Transverse colon (tissue), 4 donors: ENCODE measurements at places on chromosomes 11 and 22. TPM values are rescaled to one million over a fixed set of nuclear protein-coding genes. Genes with fewer than 3 reads are reported as not detected.

- peaks cover 5% of the 10 kb centered on the region for H3K27me3 ChIP-seq
- H3K27ac ChIP-seq: no peak overlapping the region
- DNase-seq: no peak
- H3K4me1 ChIP-seq: no peaks in the 10 kb centered on the region
- H3K4me3 ChIP-seq: no peak overlapping the region
Observed at GRCh38 chr22:22070371-22070824, 87.8 kb upstream of the TOP3B start.

GRCh38 chr22:39349967-39350726, at the start of gene SYNGR1:
TSS of gene SYNGR1 (plus strand) at chr22:39349991. CDS start at chr22:39350011, 20 bp downstream.
- H3K27me3 ChIP-seq: peaks cover 34% of the 10 kb centered on the region
- H3K27ac ChIP-seq: peak within 1 kb of the TSS; percentile 79
- peaks cover 8% of the 10 kb centered on the region for H3K4me1 ChIP-seq

- no peak for DNase-seq
- no peak overlapping the region for H3K4me3 ChIP-seq
- no peaks in the 10 kb centered on the region for H3K36me3 ChIP-seq
- H3K4me1 ChIP-seq: peaks cover 43% of the 10 kb centered on the region
- no peaks in the 10 kb centered on the region for H3K27me3 ChIP-seq
Observed at GRCh38 chr11:63612181-63612580, 2.1 kb downstream of the PLAAT3 start.

DNA sequence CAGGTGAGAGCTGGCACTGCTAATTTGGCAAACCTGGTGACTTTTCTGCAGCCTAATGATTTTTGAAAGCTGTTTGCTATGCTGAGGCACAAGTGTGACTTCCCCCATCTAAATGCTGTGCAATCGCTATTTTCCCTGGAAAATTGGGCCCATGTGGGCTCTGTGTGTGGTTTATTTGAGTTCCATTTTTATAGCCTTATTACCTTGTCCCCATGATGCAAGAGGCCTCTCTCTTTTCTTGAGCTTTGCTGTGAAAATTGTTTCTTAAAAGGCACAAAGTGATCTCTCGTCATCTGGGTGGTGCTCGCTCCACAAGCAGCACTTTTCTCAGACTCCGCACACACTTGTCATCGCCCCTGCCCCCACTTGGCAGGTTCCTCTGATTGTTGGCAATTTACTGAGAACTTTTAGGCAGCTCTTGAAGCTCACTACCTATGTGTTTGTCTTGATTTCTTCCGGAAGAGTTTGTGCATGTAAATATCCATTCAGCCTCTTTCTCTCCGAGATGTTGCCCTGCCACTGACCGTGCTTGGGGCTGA, 24.9 kb downstream of the BMAL1 start:
- H3K4me1 ChIP-seq: peaks cover 34% of the 10 kb centered on the region
- DNase-seq: no peak
- no peak overlapping the region for H3K4me3 ChIP-seq
- H3K36me3 ChIP-seq: no peaks in the 10 kb centered on the region
- H3K27me3 ChIP-seq: no peaks in the 10 kb centered on the region

GRCh38 chr11:112355726-112356125, 95.1 kb upstream of the PLET1 start:
- H3K36me3 ChIP-seq: no peaks in the 10 kb centered on the region
- H3K4me3 ChIP-seq: no peak overlapping the region
- H3K4me1 ChIP-seq: no peaks in the 10 kb centered on the region
- no peak for DNase-seq

DNA sequence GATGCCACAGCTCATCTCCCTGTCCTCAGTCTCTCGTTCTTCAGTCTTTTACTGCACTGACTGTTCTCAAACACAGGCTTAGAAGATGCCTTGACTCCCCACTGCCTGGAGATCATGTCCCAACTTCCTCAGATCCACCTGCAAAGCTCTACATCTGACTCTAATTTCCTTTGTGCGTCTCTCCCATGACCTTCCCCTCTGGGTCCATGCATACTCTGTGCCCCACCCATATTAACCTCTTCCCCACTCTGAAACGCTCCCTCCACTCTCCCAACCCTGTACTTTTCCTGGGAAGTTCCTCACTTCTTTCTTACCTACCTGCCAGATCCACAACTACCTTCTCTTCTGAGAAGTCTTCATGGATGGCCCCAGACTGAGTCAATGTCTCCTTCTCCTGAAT, 16.6 kb downstream of the IRAG1 start:
- no peak overlapping the region for H3K27ac ChIP-seq
- no peak for DNase-seq
- H3K36me3 ChIP-seq: no peaks in the 10 kb centered on the region
- peaks cover 31% of the 10 kb centered on the region for H3K4me1 ChIP-seq
- no peaks in the 10 kb centered on the region for H3K27me3 ChIP-seq

Gene MS4A6A
- 54.3 TPM for total RNA-seq

Gene GLYAT
- total RNA-seq: not detected

Gene XBP1
- 154 TPM for total RNA-seq

Gene CDC45
- 2.0 TPM for total RNA-seq

Gene SSTR3
- total RNA-seq: 0.41 TPM

Gene BAIAP2L2
- total RNA-seq: 117 TPM
